Natural killer cell treated with Interleukin-12 subunit alpha and Interleukin-12 subunit beta and Interleukin-15 and Interleukin-18, amount 100 ng/mL, for 72 hours (primary cell): ENCODE measurements at places on chromosomes 5 and 9. TPM values are rescaled to one million over a fixed set of nuclear protein-coding genes. Genes with fewer than 3 reads are reported as not detected.

The TOMM5 gene
- 136 TPM for total RNA-seq

- no peak overlapping the region for H3K4me3 ChIP-seq
- no peaks in the 10 kb centered on the region for H3K4me1 ChIP-seq
- H3K36me3 ChIP-seq = no peaks in the 10 kb centered on the region
- no peaks in the 10 kb centered on the region for H3K27me3 ChIP-seq
Observed at GRCh38 chr5:171157775-171158174, 151.3 kb upstream of the TLX3 start.

DNA sequence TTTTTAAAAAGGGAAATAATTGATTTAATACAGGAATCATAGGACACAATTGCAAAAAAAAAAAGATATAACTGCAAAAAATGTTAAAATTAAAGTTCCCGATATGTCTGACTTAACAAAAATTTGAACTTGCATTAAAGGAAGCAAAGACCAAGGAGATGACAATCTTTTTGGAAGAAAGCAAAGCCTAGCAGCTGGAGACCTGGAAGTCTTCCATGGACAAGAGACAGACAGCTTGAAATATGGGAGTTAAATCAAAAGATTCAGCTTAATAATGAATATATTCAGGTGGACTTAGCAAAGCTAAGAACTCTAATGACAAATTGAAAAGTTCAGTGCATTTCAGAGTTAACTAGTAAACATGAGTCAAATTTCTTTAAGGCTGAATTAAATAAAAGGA lies 568.7 kb upstream of the RGMB start:
- H3K27ac ChIP-seq = no peak overlapping the region
- no peaks in the 10 kb centered on the region for H3K27me3 ChIP-seq
- no peak for DNase-seq
- no peaks in the 10 kb centered on the region for H3K36me3 ChIP-seq

GRCh38 chr5:149320791-149321330 lies 24.4 kb upstream of the GRPEL2 start:
- no peaks in the 10 kb centered on the region for H3K27me3 ChIP-seq
- no peak overlapping the region for H3K4me3 ChIP-seq
- no peaks in the 10 kb centered on the region for H3K4me1 ChIP-seq

DNA sequence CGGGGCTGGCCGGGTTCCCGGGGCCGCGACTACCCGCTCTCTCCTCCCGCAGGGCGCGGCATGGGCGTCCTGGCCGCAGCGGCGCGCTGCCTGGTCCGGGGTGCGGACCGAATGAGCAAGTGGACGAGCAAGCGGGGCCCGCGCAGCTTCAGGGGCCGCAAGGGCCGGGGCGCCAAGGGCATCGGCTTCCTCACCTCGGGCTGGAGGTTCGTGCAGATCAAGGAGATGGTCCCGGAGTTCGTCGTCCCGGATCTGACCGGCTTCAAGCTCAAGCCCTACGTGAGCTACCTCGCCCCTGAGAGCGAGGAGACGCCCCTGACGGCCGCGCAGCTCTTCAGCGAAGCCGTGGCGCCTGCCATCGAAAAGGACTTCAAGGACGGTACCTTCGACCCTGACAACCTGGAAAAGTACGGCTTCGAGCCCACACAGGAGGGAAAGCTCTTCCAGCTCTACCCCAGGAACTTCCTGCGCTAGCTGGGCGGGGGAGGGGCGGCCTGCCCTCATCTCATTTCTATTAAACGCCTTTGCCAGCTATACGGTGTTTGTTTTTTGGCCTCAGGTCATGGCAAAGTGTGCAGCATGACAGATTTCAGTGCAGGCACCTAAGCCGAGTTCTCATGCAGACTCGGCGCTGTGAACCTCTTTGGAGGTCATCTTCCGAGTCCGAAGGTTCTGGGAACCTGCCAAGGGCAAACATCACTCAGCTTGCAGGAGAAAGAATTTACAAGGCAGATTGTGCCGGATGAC lies 516 bp downstream of the MRPL41 start:
- no peaks in the 10 kb centered on the region for H3K27me3 ChIP-seq
- H3K4me1 ChIP-seq = peaks cover 5% of the 10 kb centered on the region
- peak overlapping the region; percentile 51 for H3K27ac ChIP-seq
- H3K36me3 ChIP-seq = peaks cover 8% of the 10 kb centered on the region

- no peak for DNase-seq
- H3K36me3 ChIP-seq = no peaks in the 10 kb centered on the region
- H3K4me3 ChIP-seq = no peak overlapping the region
- H3K4me1 ChIP-seq = no peaks in the 10 kb centered on the region
- H3K27ac ChIP-seq = no peak overlapping the region
Observed at GRCh38 chr9:101951598-101951997, 213.2 kb upstream of the GRIN3A start.

The LIFR gene
- not detected for total RNA-seq

- H3K27me3 ChIP-seq = peaks cover 14% of the 10 kb centered on the region
- H3K27ac ChIP-seq = no peak overlapping the region
- DNase-seq = no peak
- no peaks in the 10 kb centered on the region for H3K4me1 ChIP-seq
- H3K36me3 ChIP-seq = no peaks in the 10 kb centered on the region
Observed at GRCh38 chr5:111694133-111694532, 62.9 kb downstream of the NREP start.

GRCh38 chr5:129906177-129906887 lies 2.1 kb downstream of the CHSY3 start:
- H3K4me3 ChIP-seq = peak overlapping the region; percentile 86
- peak overlapping the region; percentile 33 for H3K27ac ChIP-seq
- H3K4me1 ChIP-seq = peaks cover 17% of the 10 kb centered on the region
- peaks cover 14% of the 10 kb centered on the region for H3K36me3 ChIP-seq
- no peak for DNase-seq
- H3K27me3 ChIP-seq = peaks cover 33% of the 10 kb centered on the region

DNA sequence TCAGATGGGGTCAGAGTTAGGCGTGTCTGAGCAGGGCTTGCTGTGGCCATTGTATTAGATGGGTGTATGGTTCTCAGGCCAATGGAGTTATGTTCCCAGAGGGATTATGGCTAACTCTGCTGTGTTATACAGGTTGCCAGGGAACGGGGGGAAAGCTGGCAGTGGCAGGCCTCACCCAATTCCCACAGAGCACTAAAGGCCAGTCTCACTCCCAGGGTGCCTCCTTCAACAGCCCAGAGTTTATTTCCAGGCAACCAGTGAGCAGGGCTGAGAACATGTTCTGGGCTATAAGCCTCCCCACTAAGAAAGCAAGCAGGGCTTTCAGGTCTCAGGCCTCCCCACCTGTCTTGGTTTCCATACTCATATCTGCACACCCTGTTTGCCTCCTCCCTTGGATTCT lies 597.9 kb downstream of the ZNF608 start:
- no peaks in the 10 kb centered on the region for H3K4me1 ChIP-seq
- H3K27ac ChIP-seq = no peak overlapping the region
- H3K36me3 ChIP-seq = no peaks in the 10 kb centered on the region
- no peak for DNase-seq

The RPP25L gene
- total RNA-seq = 23.1 TPM

The HTR1A gene
- total RNA-seq = not detected

- DNase-seq = no peak
- no peak overlapping the region for H3K4me3 ChIP-seq
- H3K27ac ChIP-seq = no peak overlapping the region
- H3K27me3 ChIP-seq = no peaks in the 10 kb centered on the region
- H3K36me3 ChIP-seq = no peaks in the 10 kb centered on the region
Observed at GRCh38 chr5:122107016-122107415, 22.3 kb upstream of the ZNF474 start.

The SLC45A2 gene
- total RNA-seq = not detected

DNA sequence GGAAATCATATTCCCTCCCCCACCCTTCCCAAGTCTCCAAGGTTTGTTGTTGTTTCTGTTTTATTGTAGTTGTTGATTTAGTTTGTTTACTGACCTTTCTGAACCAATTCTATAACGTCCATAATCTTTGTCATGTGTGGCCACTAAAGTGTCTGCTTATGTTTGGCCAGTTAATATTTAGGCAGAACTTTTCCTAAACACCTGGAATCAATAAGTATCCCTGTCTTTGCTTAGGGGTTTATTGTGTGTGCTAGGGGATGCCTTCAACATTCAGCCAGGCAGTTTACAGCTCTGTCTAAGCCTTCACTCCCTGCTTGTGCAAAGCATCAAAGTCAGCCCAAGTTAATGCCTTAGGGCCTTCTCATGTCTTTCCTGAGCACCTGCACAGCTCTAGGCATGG lies 16.9 kb upstream of the LECT2 start:
- no peak overlapping the region for H3K27ac ChIP-seq
- no peak overlapping the region for H3K4me3 ChIP-seq
- H3K36me3 ChIP-seq = no peaks in the 10 kb centered on the region
- peaks cover 42% of the 10 kb centered on the region for H3K27me3 ChIP-seq
- H3K4me1 ChIP-seq = no peaks in the 10 kb centered on the region

GRCh38 chr9:27276193-27277030 lies 20.5 kb downstream of the EQTN start:
- no peak overlapping the region for H3K27ac ChIP-seq
- no peak overlapping the region for H3K4me3 ChIP-seq
- peaks cover 5% of the 10 kb centered on the region for H3K4me1 ChIP-seq
- DNase-seq = no peak
- H3K36me3 ChIP-seq = no peaks in the 10 kb centered on the region
- no peaks in the 10 kb centered on the region for H3K27me3 ChIP-seq

GRCh38 chr9:32010322-32010721 lies 374.1 kb upstream of the ACO1 start:
- DNase-seq = no peak
- H3K4me3 ChIP-seq = no peak overlapping the region
- H3K27ac ChIP-seq = no peak overlapping the region
- H3K4me1 ChIP-seq = no peaks in the 10 kb centered on the region
- no peaks in the 10 kb centered on the region for H3K36me3 ChIP-seq

The FBXW11 gene
- total RNA-seq = 54.8 TPM

The C5orf52 gene
- not detected for total RNA-seq
